ENCODE measurements at places on chromosomes 1 and 21. TPM values are rescaled to one million over a fixed set of nuclear protein-coding genes. Genes with fewer than 3 reads are reported as not detected.

DNA sequence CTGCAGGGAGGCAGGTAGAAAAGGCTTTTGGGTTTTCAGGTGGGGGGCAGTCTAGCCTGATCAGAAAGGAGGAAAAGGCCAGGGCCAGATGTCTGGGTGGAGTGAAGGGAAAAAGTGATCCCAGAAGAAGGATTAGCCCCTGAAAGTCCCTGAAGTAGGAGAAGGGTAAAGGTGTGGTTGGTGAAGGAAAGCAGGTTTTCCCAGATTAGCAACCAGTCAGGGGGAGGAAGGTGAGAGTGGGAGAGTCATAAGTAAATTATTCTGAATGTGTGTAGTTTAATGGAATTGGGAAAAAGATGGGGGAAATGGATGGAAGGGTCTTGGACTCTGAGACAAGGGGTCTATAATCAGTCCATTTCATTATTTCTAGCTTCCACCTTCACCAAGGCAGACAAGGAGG is 647 bp upstream of the SPRR1A start:
- no peak for DNase-seq

DNA sequence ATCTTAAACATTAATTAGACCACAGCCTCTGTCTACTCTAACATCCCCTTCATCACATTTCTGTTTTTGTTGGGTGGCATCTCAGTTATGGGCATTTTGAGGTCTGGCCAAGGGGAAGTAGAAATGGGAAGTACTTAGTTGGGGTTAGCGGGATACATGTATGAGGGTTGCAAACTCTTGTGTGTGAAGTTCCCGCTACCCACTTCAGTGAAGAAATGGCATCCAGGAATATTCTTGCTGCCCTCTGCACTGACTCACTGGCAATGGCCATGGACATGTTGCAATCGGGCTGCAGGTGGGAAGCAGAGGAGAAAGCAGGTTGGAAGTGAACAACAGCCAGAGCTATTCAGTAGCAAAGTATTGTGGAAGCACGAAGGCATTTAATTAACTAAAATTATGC is 7.4 kb downstream of the CD48 start:
- no peak for DNase-seq

- no peak for DNase-seq
Observed at GRCh38 chr1:54615531-54616279, 7.6 kb downstream of the FAM151A start.

GRCh38 chr21:42226626-42227025 is 7.7 kb downstream of the ABCG1 start:
- DNase-seq, result no peak

- no peak for DNase-seq
Observed at GRCh38 chr1:202249846-202250245, 56.2 kb downstream of the LGR6 start.

GRCh38 chr1:112803906-112804762 is 89.0 kb upstream of the PPM1J start:
- peak; percentile 53 for DNase-seq

GRCh38 chr1:147630022-147630421 is 40.3 kb downstream of the ACP6 start:
- no peak for DNase-seq

- no peak for DNase-seq
Observed at GRCh38 chr1:11629184-11630016, 24.8 kb downstream of the FBXO2 start.

DNA sequence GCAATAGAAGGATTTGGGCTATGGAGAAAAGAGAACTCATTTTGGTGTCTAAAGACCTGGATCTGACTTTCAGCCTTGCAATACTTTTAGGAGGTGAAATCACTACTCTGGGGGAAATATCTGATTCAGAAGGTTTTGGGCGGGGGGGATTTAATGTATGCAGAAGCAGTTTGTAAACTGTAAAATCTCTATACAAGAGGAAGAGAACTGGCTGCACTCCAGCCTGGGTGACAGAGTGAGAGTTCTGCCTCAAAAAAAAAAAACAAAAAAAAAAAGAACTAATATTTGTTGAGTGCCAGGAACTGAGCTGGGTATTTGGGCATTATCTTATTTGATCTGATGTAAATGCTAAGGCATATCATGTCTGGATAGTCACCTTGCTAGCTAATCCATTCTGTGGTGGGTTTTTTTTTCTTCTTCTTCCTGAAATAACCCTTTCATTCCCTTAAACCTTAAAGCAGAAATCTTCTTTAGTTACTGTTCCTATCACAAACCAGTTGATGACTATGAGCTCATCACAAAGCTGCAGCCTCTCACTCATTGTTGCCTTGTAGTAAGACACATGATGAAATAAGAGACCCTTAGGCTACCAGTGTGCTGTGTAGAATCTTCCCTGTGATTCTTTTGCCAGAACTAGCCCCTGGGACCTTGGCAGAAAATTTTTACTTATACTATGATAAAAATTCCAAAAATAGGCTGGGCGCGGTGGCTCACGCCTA is 35.6 kb upstream of the SLC16A1 start:
- DNase-seq, result no peak

GRCh38 chr1:56638248-56638647 is 6.9 kb upstream of the PRKAA2 start:
- no peak for DNase-seq

GRCh38 chr1:107545879-107546278 is 405.0 kb downstream of the NTNG1 start:
- no peak for DNase-seq

- no peak for DNase-seq
Observed at GRCh38 chr1:36876990-36877389, 157.3 kb downstream of the GRIK3 start.

DNA sequence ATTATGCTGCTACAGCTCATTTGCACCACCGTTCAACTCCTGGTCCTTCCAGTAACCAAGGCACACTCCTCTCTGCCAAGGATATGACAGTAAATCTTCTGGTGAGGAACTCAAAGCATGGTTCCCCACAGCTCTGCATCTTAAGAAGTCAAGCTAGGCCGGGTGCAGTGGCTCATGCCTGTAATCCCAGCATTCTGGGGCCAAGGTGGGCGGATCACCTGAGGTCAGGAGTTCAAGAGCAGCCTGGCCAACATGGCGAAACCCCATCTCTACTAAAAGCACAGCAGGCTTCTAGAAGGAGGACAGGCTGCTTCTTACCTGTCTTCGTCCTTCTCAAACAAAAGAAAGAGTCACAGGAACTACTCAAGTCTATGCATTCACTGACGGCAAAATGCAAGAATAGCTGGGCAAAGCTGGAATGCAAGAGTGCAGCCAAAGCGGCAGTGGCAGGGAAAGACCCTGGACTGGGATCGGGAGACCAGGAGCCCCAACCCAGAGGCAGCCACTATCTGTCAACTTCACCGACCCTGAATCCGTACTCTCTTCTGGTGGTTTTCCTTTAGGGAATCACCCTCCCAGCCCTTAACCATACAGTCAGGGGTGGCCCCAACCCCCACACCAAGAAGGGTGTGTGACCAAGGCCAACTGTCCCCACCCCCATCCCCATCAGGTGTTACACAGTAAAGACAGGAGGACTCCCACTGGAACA is 75.5 kb downstream of the NPHP4 start:
- DNase-seq, result no peak

DNA sequence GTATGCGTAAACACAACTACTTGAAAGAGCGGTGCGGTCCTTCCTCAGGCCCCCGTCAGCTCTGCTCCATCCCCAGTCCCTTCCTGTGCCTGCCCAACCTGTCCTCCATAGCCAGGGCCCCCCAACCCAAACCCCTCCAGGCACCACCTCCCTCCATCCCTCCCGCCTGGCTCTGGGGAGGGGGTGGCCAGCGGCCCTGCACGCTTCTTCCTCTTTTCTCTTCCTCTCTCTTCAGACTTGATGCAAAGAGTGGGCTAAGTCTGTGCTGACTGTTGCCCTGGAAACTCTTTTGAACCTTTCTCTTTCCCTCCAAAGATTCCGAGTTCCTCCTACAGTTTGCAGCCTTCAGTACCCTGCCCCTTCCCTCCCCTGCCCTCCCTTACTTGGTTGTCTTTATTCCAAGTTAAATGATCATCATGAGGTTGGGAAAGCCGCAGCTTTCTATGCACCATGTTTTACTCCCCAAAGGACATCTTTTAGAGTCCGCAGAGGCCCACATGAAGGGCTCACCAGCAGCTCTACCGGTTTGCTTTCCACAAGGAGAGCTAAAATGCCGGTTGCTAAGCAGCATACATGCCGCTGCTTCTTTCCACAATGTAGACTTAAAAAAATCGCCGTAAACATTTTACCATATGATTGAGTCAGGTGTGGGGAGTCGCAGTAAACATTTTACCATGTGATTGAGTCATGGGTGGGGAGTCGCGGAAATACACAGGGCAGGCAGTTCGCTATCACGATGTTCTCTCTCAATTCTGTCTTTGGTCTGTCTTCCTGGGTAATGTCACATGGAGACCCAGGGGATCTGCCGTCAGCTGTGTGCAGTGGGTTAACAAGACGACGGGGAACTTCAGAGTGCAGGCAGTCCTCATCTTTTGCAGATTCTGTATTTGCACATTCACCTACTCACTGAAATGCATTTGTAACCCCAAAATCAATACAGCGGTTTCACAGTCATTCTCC is 525.3 kb downstream of the KIF26B start:
- DNase-seq, result no peak

The ZNF326 gene
- 28.1 TPM for total RNA-seq

The CLCNKA gene
- not detected for total RNA-seq

The CNKSR1 gene
- total RNA-seq, result 2.4 TPM

The PLEKHG5 gene
- total RNA-seq, result 2.2 TPM

The HOOK1 gene
- 12.9 TPM for total RNA-seq

The SETDB1 gene
- total RNA-seq, result 51.1 TPM

Data from activated naive CD8-positive, alpha-beta T cell treated with anti-CD3 and anti-CD28 coated beads for 36 hours (primary cell).